ENCODE measurements at places on chromosomes 1 and 21.

- DNase-seq, result peak; percentile 95
Observed at GRCh38 chr1:148264374-148265276, 112.5 kb upstream of the NBPF11 start.

GRCh38 chr1:167617153-167618147 lies 12.6 kb upstream of the RCSD1 start:
- peak; percentile 61 for DNase-seq

DNA sequence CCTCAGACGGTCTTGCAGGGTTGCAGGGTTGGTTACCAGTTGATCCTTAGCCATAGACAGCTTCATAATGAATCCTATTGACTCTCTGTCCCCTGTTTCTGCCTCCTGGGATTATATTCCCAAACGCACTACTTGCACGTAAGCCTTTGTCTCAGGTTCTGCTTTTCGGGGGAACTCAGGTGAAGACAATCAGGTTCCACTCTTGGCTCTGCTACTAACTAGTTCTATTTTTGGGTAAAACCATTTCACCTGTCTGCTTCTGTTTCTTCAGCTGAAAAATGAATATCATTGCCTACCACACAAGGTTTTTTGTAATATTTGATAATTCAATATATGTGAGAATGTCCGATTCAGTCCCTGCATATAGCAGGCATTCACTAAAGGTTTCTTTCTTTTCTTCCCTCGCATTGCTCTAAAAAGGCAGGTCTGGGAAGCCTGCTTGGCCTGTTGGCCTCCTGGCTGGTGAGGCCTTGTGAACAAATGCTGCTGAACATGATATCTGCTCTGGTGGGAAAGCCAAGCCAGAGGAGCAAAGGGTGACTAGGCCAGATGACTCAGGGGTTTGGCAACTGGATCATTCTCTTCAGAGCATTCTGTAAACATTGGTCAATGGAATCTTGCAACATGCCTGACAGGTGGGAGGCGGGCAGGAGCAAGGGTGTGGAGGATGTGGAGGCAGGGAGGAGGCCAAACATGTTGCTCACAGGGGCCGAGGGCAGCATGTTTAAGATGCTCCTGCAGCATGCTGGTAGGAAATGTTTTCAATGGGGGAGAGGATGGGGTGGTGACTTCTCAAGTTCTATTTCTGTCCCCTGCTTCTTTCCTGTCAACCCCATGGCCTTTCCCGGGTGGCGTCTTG lies 23.8 kb downstream of the IER5 start:
- DNase-seq, result no peak

GRCh38 chr21:45836694-45837670 lies 144.6 kb upstream of the COL6A1 start:
- DNase-seq, result no peak

- peak; percentile 16 for DNase-seq
Observed at GRCh38 chr1:162021124-162021523, 2.5 kb downstream of the OLFML2B start.

- DNase-seq, result no peak
Observed at GRCh38 chr1:197686231-197686630, 89.0 kb downstream of the DENND1B start.

DNA sequence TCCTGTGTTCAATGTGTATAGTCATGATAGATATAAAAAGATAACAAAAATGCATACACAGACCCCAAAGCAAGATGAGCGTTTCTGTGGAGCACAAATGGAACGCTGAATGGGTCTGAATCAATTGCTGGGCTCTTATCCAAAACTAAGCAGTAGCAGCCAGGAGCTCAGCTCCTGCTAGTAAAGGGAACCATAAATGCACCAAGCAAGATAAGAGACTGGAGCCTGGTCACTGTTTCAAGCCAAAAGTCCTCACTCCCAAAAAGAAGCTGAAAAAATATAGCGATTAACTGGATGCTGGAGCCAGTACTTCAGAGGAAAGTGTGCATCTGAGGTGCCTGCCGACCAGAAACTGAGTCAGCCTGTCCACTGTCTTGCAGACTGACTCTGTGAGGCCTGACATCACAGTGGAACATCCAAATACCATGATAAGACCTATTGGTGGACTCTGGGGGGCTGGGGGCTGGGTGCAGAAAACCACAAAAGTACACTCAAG lies 68.9 kb downstream of the LRRC8C start:
- no peak for DNase-seq

- DNase-seq, result no peak
Observed at GRCh38 chr1:14987829-14988603, 165.5 kb upstream of the TMEM51 start.

GRCh38 chr1:12245733-12246132 lies 15.9 kb downstream of the VPS13D start:
- no peak for DNase-seq

GRCh38 chr1:154557939-154558719 lies at the start of gene UBE2Q1:
TSS of gene UBE2Q1 (minus strand) at chr1:154558662. CDS start at chr1:154558553, 109 bp downstream.
- peak; percentile 26 for DNase-seq

DNA sequence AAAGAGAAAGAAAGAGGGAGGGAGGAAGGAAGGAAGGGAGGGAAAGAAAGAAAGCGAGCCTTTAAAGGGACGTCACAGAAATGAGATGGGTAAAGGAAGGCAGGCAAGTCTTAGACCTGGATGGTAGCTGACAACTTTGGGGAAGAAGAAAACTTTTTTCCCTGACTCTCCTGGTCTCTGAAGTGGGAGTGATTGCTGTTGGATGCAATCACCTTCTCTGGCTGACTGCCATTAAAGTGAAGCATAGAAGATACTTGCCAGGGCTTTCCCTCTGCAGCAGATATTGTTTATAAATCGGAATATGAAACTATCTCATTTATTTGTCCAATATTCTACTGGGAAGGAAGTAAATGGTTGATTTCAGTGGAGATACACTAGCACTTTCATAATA lies 27.0 kb downstream of the VCAM1 start:
- DNase-seq, result no peak

GRCh38 chr1:181159451-181160140 lies 71.1 kb downstream of the IER5 start:
- DNase-seq, result no peak

DNA sequence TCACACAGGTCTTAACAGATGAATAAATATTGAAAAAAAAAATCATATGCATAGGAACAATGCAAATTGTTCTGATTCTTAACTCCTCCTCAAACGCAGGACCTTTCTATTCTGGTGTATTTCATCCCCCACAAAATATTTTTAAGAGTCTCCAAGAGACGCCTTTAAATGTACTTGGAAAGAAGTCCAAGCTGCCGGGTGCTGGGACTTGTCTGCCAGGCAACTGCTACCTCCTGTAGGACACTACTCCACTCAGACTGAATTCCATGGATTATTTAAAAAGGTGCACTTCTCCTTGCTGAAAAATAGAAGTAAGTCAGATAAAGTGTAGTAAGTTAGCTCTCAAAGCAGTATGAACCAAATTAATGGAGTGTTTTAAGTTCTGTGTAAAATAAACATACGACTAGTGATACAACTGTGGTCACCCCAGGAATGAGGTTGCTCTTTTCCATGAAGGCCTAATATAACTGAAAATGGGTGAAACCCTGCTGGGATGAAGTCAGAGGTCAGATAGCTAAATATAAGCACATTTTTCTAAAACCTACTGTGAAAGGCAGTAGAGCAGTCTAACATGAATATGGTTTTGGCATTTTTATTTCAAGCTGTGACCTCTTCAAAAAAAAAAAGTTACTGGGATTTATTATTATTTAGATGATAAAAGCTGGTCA lies 189.2 kb upstream of the PBX1 start:
- DNase-seq, result no peak

DNA sequence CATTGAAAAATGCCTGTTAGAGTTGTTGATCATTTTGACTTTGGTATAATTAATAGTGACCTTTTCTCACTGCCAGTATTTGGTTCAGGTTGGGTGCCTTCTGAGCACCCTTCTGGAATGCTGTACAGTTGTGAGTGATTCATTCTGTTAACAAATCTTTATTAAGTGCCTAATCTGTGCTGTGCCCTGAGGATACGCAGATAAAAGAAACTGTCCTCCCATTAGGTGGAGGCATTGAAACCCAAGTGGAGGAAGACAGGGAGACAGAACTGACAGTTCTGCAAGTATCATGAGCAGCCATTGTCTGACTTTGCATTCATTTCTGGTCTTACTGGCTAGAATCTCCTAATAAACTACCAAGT lies 76.1 kb upstream of the ZNF326 start:
- no peak for DNase-seq

GRCh38 chr1:195981448-195982139 lies 626.6 kb downstream of the KCNT2 start:
- DNase-seq, result no peak

DNA sequence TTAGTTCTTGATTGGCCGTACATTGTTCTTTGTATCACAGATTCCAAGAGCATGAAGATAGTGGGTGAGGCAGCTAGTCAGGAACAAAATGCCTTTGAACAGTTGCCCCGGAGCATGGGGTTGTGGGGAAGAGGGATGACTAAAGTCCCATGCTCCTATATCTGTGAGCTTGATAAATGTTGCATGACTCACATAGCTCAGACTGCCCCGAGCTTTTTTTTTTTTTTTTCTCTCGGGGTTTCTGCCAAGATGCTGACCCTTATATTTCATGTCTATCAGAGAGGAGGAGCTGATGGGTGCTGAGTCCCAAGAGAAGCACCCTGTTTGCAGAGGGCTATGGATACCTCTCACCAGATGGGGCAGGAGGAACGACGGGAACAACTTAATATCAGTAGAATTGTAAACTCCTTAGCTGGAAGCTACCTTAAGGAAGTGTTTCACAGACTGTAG lies 40.6 kb downstream of the SRRM1 start:
- no peak for DNase-seq

DNA sequence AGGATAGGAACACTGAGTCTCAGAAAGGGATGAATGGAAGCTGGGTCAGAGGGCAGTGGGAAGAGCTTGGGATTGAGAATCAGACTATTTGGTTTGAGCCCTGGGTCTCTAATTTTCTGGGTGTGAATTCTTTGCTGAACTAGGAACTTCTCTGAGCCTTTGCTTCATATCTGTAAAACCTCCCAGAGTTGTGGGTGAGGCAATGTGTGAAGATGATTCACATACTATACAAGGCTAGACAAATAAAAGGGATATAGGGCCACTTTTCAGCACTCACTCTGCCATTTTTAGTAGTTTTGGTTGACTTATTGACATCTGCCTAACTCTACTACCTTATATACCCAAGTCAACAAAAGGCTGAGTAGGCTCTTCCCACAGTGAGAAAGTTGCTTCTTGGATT lies 77.7 kb upstream of the JUN start:
- no peak for DNase-seq

GRCh38 chr1:12172042-12172851 lies 5.5 kb downstream of the TNFRSF1B start:
- DNase-seq, result no peak

- DNase-seq, result no peak
Observed at GRCh38 chr1:216640100-216640499, 83.1 kb downstream of the ESRRG start.

Data from GM23338 (cell line).